Fibroblast of the aortic adventitia (primary cell): ENCODE measurements at places on chromosomes 3 and 15. TPM values are rescaled to one million over a fixed set of nuclear protein-coding genes. Genes with fewer than 3 reads are reported as not detected.

The SIDT1 gene
- not detected in 2 replicates for total RNA-seq

The POC1A gene
- 1.3 and 10.0 TPM in 2 replicates for total RNA-seq

The SCN11A gene
- total RNA-seq, result under 0.01 and 0.25 TPM in 2 replicates

The XIRP1 gene
- total RNA-seq, result 0.09 TPM in 1 of 2 replicates, not detected in the other

The UQCC5 gene
- total RNA-seq, result 4.3 and 7.7 TPM in 2 replicates

The SNX33 gene
- total RNA-seq, result 27.8 and 35.2 TPM in 2 replicates

The RASGRF1 gene
- not detected in 2 replicates for total RNA-seq

The SLC24A5 gene
- total RNA-seq, result not detected in 2 replicates

The SCN5A gene
- 0.08 and 0.99 TPM in 2 replicates for total RNA-seq

The PCSK6 gene
- total RNA-seq, result 0.81 TPM in 1 of 2 replicates, not detected in the other

The ROBO1 gene
- 25.3 and 34.2 TPM in 2 replicates for total RNA-seq
